ENCODE measurements at places on chromosomes 16 and 17.

DNA sequence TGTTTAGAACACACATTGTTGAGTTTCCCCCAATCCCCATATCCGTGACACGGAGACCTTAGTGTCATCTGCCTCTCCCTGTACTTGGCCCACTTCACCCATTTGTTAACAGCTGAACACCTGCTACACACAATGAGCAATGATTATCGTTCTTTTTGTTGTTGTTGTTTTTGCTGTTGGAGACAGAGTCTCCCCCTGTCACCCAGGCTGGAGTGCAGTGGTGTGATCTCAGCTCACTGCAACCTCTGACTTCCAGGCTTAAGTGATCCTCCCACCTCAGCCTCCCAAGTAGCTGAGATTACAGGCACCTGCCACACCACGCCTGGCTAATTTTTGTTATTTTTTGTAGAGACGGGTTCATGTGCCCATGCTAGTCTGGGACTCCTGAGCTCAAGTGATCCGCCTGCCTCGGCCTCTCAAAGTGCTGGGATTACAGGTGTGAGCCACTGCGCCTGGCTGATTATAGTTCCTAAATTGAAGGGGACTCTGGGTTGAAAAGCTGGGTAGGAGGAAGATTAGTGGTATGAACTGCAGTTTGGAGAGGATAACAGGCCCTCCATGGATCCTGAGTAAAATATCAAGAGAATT lies 21.6 kb downstream of the NDE1 start:
- no peak for DNase-seq

GRCh38 chr16:79587897-79588296 lies 12.6 kb downstream of the MAF start:
- no peak for DNase-seq

GRCh38 chr16:54212893-54213292 lies 73.7 kb downstream of the IRX3 start:
- DNase-seq: no peak

GRCh38 chr16:7612671-7613070 lies 280.0 kb downstream of the RBFOX1 start:
- DNase-seq: no peak

- DNase-seq: no peak
Measured at GRCh38 chr17:74271901-74272561, 2.0 kb upstream of the DNAI2 start.

GRCh38 chr16:13552062-13552959 lies 367.6 kb upstream of the ERCC4 start:
- no peak for DNase-seq

- no peak for DNase-seq
Measured at GRCh38 chr17:66850692-66851091, 15.8 kb downstream of the CACNG5 start.

DNA sequence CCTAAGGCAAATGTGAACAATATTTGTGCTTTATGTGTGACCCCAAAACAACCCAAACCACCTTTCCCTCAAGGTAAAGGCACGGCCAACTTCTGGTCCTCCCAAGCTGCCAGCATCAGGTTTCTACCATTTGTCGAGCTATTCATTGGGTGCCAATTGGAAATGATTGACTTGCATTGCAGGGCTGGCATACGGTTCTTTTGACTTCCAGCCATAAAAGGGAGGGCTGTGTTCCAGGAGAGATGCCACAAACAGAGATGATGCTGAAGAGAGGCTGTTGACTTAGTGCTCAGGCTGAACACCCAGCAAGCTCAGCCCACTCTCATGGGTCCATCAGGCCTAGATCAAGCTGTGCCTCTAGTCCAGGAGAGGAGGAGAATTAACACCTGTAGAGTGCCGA lies 252.4 kb downstream of the GRIN2A start:
- DNase-seq: no peak

- no peak for DNase-seq
Measured at GRCh38 chr17:14840616-14841231, 424.4 kb downstream of the PMP22 start.

DNA sequence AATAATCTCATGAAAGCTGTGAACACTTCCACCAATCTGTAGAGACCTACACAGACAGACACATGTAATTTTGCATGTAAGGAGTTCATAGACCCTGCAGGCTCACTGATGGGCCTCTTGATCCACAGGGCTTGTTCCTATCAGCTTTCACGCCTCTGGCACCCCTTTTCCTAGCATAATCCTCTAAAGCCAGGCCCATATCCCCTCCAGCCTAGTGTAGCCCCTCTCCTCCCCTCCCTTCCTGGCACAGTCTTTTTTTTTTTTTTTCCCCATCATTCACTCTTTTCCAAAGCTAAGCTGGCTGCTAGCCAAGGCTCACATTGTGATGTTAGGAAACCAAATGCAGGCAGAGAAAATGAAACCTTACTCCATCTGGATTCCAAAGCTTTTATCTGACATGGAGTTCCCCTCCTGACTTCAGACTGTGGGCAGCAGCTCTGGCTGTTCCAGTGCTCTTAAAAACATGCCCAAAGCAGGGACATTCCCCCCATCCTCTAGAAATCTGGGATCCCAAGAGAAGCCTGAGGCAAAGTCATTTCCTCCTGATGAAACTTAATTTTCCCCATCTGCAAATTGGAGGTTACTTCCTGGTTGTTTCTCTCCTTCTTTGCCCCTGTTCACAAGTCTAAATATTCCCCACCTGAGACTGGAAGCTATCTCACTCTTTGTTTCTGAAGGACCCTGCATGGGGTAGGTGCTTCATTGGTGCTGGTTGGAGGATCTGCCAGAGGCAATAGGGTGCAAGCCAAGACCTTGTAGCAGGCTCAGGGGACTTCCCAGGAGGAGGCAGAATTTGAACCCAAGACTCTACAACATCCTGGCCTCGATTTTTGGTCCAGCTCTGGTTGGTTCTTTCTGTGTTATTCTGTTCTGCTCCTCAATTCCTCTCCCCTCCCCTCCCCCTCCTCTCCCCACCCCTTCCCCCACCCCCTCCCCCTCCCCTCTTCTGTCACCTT lies 9.9 kb upstream of the CCL5 start:
- no peak for DNase-seq

DNA sequence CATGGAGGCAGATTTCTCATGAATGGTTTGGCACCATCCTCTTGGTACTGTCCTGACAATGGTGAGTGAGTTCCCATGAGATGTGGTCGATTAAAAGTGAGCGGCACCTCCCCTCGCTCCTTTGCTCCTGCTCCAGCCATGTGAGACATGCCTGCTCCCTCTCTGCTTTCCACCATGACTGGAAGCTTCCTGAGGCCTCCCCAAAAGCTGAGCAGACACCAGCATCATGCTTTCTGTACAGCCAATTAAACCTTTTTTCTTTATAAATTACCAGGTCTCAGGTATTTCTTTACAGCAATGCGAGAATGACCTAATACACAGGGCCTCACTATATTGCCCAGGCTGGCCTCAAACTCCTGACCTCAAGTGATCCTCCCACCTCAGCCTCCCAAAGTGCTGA lies 12.1 kb downstream of the ZNF500 start:
- no peak for DNase-seq

DNA sequence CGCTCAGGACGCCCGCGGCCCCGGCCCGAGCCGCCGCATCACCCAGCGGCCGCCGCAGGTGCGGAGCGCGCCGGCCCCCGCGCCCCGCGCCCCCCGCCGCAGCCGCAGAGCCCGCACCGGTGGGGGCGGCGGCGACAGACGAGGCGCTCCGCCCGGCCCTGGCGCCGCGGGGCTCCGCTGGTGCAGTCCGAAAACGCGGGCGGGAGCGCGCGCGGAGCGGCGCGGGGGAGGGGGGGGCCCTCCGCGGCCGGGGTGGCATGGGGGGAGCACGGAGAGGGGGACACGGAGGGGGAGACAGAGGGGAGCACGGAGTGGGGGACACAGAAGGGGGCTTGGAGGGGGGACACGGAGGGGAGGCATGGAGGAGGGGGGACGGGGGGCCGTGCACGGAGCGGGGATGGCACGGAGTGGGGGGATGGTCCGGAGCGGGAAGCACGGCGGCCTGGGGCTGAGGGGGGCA lies at the start of gene AATK:
TSS of gene AATK (minus strand) at position 189 of the 460 bp plus-strand sequence. CDS start 229 bp downstream, outside the sequence.
- DNase-seq: peak; percentile 30

GRCh38 chr17:77304746-77305473 lies 164.1 kb downstream of the SEC14L1 start:
- no peak for DNase-seq

DNA sequence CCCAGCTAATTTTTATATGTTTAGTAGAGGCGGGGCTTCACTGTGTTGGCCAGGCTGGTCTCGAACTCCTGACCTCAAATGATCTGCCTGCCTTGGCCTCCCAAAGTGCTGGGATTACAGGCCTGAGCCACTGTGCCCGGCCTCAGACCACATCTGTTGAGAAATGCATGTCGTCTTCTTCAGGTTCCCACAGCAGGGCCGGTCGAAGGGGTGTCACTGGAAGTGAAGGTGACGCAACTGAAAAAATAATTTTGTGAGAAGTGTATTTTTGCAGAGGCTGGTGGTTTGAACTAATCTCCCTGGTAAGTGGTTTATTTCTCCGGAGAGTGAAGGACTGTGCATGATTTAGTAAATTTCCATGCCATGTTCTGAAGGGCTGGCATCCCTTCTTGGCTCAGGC lies 33.4 kb upstream of the IL34 start:
- no peak for DNase-seq

- DNase-seq: no peak
Measured at GRCh38 chr16:27963471-27963965, 100.0 kb downstream of the GSG1L start.

DNA sequence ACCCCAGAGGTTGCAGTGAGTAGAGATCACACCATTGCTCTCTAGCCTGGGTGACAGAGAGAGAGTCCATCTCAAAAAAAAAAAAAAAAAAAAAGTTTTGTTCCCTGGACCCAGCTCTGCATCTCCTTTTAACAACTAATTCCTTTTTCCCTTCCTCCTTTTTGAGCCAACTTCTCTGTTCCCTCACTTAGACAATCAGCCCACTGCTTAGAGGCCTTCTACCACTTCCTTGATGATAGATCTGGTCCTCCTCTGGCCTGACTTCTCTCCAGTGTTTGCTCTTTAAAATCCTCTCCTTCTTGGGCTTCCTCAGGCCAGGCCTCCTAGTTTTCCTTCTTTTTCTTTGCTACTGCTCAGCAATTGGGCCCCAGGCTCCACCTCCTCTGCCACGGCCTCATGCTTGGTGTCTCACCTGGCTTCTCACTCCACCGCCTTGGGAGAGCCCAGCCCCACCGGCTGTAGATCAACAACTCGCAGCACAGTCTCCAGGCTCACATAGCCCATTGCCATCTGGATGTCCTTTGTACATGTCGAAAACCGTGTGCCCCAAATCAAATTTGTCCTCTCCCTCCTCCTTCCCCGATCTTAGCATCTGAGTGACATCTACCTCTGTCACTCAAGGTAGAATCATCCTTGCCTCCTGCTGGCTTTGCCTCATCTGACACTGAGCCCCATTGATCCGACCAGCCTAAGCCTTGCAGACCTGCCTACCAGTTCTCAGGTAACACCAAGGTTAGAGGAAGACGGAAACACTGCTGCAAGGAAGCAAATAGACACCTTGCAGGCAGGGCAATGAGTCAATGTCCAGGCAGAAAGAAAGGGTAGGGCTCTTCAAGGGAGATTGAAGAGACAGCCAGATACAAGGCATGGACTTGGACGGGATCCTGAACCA lies 17.4 kb downstream of the ARHGAP27 start:
- DNase-seq: no peak

DNA sequence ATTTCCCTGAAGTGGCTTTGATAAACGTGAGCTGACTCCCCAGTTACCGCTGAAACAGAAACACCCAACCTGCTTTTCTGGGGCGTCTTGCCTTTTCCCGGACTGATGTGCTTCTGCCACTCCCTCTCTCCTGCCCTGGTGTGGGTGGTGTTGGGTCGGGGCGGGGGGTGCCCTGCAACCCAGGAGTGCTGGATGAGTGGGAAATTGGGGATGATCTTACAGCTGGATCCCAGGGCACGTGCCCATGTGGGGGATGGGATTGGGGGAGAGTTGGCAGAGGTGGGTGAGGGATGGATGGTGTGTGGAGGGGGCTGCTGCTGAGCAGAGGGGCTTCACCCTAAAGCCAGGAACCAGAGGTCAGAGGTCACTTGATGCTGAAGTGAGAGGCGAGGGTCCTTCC lies 28.5 kb downstream of the PGS1 start:
- no peak for DNase-seq

- DNase-seq: no peak
Measured at GRCh38 chr17:35765756-35766488, 5.2 kb downstream of the C17orf50 start.

GRCh38 chr16:89026121-89026612 lies 49.2 kb upstream of the CBFA2T3 start:
- no peak for DNase-seq

- no peak for DNase-seq
Measured at GRCh38 chr17:57292091-57292490, 35.8 kb downstream of the MSI2 start.

DNA sequence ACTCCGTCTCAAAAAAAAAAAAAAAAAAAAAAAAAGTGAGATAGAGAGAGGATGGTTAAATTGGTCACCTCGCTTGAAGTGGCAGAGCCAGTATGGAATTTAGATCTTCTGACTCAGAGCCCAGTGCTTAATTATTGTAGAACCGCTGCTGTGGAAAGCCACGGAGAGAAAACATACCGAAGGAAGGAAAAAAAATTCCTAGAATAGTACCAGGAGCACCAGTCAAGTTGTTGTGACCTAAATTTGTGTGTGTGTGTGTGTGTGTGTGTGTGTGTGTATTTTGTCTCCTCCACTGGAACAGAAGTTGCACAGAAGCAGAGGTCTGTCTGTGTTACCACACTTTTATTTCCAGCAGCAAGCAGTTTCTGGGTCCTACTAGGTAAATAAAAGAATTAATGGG lies 10.6 kb upstream of the NUP85 start:
- no peak for DNase-seq

GRCh38 chr17:79812353-79813258 lies 15.7 kb upstream of the CBX8 start:
- peak; percentile 28 for DNase-seq

DNA sequence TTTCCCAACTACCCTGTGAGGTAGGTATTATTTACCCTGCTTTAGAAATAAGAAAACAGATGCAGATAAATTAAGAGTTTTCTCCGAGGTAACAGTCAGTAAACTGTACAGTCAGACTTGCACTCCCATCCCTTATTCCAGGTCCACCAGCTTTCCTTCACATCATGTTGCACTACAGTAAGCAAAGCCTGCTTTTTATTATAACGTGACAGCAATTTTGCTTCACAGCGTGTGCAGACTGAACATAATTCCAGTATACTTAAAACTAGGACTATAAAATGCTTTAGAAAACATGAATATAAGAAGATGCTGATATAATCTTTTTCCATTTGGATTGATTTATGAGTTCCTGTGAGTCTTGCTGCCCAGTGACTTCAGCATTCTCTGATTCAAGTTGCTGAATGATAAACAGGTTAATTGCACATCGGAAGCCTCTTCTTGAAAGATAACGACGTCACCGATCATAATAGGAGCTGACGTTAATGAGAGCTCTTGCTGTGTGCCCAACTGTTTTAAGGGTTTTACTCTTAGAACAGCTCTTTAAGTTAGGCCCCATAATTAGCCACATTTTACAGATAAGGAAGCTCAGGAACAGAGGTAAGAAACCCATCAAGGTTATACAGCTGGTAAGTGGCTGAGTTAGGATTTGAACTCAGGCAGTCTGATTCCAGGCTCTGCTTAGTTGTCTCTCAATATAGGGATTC lies 1.4 kb downstream of the LIG3 start:
- no peak for DNase-seq

- no peak for DNase-seq
Measured at GRCh38 chr17:71910002-71910401, 210.8 kb upstream of the SOX9 start.

GRCh38 chr16:30470632-30470995 lies 1.9 kb upstream of the ITGAL start:
- no peak for DNase-seq

Data from glutamatergic neuron (in vitro differentiated cells).